ENCODE measurements at places on chromosomes 4 and X.

GRCh38 chr4:143531380-143531779 lies 17.9 kb downstream of the SMARCA5 start:
- peak; percentile 50 for DNase-seq

- no peak for DNase-seq
These were observed at the start of gene DDX53 for GRCh38 chrX:22999696-23000223. TSS of gene DDX53 (plus strand) at chrX:22999960. CDS start at chrX:23000058, 98 bp downstream.

DNA sequence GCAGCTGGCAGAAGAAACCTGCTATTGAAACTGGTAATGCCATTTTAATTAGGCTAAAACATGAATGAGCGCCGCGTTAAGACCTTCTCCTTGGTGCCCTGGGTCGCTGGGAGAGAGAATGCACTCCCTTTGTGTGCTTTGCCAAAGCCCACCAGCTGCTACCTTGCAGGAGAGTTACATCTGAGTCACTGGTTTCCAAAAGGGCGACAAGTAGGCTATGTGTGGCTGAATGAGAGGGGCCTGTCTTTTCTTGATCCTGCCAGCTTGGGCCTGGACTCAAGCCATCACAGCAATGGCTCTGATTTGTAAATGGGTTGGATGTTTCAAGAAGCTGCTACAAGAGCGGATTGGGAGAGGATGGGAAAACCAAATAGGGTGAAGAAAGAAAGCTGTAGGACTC lies 81.5 kb downstream of the NHS start:
- DNase-seq = no peak

GRCh38 chr4:135256111-135256510 lies 1054.5 kb upstream of the PABPC4L start:
- DNase-seq = peak; percentile 25

GRCh38 chr4:176508780-176509331 lies 189.1 kb downstream of the SPCS3 start:
- DNase-seq = no peak

DNA sequence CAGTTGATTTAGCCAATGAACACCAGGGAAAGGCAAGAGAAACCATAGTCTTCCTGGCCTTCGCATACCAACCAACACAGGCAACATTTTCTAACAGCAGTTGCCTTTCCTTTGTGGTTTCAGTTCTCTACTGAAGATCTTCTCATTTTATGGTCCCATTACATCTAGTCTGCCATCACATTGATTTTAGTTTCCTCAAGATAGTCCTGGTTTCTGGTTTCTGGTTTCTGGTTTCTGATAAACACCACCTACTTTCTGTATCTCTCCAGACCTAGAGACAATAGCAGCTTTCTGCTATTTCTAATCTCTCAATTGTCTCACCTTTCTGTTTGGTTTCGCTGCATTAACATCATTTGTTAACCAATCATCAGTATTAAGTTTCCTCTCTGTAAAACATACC lies 646.3 kb upstream of the SPANXN1 start:
- DNase-seq = no peak

GRCh38 chr4:84381759-84382158 lies 117.3 kb downstream of the NKX6-1 start:
- no peak for DNase-seq
